ENCODE measurements at places on chromosomes 2 and 18. TPM values are rescaled to one million over a fixed set of nuclear protein-coding genes. Genes with fewer than 3 reads are reported as not detected.

The ST6GAL2 gene
- under 0.01 TPM for total RNA-seq

The OTOS gene
- total RNA-seq = not detected

The SERPINB13 gene
- not detected for total RNA-seq

The FLACC1 gene
- 1.5 TPM for total RNA-seq

The APOB gene
- under 0.01 TPM for total RNA-seq

The PXDN gene
- total RNA-seq = 119 TPM

The SFTPB gene
- total RNA-seq = not detected

The GPR45 gene
- not detected for total RNA-seq

The CHST10 gene
- total RNA-seq = 4.8 TPM

The PLEKHH2 gene
- total RNA-seq = 4.3 TPM

The SKA1 gene
- 25.4 TPM for total RNA-seq

All from subcutaneous preadipocyte (primary cell).